DMS79 treated with DMSO at 0.1 percent for 48 hours (cell line): ENCODE measurements at places on chromosomes 1 and 21.

DNA sequence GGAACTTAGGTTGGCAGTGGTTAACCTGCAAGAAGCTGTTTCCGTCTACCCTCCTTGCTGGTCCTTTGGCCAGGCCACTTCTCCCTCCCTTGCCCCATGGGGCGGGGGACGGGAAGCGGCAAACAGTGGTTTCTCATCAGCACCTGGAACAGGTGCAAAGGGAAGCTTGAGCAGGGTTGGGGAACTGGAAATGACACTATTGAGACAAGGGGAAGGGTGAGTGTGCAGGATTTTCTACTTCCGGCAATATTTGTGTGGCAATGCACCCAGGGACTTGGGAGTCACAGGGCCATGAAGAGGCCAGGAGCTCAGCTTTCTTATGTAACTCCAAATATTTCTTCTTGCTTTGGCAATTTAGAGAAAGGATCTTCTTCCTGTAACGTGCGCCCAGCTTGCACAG, 29.0 kb upstream of the SARS1 start:
- DNase-seq: no peak

DNA sequence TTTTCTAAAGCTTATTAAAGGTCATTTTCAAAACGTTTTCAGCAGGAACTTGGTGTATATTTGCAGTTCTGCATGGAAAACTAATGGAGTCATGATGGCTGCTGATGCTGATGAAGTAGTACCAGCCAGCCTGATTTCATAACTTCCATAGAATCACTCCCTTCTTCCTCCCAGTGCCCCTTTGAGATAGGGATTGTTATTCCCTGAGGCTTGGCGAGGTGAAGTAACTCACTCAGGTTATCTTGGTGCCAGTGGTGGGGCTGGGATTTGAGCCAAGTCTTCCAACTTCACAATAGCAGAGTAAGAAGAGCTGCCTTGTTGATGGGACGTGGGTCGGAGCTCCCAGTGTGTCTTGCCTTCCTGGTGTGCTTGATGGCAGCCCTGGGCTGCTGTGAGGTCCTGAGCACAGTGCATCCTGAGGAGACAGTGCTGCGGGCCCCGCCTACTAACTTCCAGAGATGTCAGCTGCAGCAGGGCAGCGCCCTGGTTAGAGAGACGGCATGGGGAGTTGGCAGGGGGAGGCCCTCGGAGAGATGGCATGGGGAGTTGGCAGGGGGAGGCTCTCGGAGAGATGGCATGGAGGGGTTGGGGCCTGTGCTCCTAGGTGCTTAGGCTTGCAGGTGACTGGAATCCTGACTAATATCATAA, 92.6 kb downstream of the PCBP3 start:
- peak; percentile 12 for DNase-seq

GRCh38 chr21:38752051-38752505, 53.7 kb upstream of the ETS2 start:
- DNase-seq: no peak

DNA sequence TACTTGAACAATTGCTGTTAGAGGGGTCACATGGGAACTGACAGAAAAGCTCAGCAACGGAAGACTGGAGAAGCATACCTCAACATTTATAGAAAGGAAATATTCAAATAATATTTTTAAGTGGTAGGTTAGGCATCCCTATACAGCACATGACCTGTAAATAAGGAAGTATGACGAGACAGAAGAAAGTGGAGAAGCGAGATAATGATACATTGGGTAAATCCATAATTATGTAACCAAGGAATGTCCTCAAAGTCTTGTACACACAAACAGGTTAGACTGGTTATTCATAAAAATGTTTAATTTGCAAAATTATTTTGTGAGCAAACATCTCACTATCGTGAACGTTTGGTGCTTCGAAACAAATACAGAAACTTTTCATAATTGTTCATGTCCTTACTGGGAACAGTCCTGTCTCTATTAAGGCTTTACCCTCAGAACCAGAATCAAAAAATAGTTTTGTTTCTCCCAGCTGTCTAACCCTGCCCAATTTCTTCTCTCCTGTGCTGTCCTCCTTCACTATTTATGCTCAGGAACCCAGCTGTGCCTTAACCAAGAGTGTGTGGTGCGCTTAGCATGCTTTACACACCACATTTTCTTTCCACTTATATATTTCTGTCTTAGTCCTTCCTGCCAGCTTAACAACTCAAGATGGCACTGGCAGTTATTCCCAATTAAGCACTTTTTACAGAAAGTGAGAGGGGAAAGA, 10.2 kb downstream of the KMO start:
- DNase-seq: no peak

DNA sequence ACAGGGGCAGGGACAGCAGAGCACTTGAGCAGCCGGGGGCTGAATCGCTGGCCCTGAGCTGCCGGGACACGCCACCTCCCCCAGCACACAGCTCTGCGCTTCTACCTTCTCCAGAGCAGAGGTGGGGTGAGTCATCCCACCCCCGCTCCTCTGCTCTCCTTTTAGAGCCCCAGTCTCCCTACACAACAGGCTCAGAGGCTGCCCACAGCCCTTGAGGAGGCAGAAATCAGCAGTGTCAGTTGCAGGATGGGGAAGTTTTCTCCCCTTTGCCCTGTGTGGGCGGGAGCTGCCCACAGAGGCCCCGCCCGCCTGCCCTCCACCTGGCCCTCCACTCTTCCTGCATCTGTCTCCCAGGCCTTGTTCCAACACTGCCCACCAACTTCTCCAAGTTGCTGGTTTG, 94.6 kb downstream of the STUM start:
- no peak for DNase-seq

DNA sequence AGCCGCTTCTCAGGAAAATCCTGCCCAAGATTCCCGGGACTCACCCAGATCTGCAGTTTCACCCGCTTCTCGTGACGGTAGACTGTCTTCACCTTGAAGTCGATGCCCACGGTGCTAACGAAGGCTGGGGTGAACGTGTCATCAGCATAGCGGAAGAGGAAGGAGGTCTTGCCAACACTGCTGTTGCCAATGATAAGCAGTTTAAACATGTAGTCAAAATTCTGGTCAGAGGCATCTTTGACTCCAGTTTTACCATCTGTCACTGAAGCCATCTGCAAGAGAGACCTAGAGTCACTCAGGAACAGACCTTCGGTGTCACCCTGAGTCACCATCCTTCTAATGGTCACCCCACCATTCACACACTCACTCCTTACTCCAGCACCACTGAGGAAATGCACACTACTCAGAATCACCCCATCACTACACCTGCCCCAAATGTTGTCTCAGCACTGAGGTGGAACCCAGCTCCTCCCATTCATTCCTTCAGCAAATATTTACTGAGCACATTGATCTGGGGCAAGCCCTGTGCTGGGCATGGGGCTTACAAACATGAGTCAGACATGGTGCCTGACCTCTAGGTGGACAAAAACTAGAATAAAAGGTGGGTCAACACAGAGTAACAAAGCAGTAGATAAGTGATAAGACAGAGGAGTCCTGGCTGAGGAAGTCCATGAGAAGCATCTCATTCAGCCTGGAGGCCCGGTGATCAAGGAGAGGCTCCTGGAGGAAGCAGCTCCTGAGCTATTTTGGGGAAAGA, 13.5 kb downstream of the RAB3B start:
- no peak for DNase-seq
